Activated T-cell treated with anti-CD3 and anti-CD28 coated beads, Interleukin-2, amount 50 U/mL, for 4 hours (primary cell): ENCODE measurements at places on chromosomes 2 and 18. TPM values are rescaled to one million over a fixed set of nuclear protein-coding genes. Genes with fewer than 3 reads are reported as not detected.

DNA sequence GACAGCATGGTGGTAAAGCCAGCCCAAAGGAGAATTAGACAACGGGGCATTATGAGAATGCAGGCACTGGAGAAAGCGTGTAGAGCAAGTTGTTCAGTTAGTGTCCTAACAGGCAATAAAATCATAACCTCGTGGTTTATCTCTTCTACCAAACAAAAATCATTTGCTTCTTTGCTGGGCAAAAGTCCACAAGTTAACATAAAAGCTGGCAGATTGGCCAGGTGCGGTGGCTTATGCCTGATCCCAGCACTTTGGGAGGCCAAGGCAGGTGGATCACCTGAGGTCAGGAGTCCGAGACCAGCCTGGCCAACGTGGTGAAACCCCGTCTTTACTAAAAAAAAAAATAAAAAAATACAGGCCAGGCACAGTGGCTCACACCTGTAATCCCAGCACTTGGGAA is 364.1 kb downstream of the SETBP1 start:
- no peak for DNase-seq

- DNase-seq = no peak
These were observed 244.7 kb downstream of the NBAS start for GRCh38 chr2:15316370-15316814.

GRCh38 chr18:74774486-74774885 is 176.8 kb downstream of the ZNF407 start:
- DNase-seq = no peak

- DNase-seq = no peak
These were observed 56.4 kb downstream of the RTP5 start for GRCh38 chr2:241925821-241926441.

DNA sequence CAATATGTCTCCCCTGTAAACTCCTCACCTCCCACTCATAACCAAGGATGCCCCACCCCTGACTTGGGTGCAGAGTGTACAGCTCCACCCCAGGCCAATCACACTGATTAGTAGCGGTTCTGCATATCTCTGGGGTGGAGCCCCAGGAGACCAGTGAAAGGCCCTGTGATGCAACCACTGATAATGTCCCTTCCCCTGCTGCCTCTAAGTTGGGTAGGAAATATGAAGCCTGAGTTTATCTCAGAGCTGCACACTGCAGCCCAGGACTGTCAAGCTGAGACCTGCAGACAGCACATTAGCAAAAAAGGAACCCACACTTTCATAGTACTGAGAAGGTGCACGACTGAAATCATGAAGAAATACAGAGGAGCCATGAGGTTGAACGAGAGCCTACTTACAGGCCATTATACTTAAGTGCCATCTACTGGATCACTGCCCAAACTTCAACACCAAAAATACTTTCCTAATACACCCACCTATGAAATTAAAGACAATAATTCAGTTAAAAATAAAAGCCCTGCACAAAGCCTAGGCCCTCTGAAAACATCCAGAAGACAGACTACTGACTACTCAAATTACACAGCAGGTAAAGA is 455.4 kb upstream of the LRRTM4 start:
- DNase-seq = no peak

- DNase-seq = no peak
These were observed 118.1 kb upstream of the FN1 start for GRCh38 chr2:215553946-215554345.

Gene GPBAR1
- 0.68 TPM for total RNA-seq
